Stimulated activated CD8-positive, alpha-beta memory T cell treated with anti-CD3 and anti-CD28 coated beads, Interleukin-4, amount 100 ng/mL, for 1 hour (primary cell): ENCODE measurements at places on chromosomes 3 and 15.

DNA sequence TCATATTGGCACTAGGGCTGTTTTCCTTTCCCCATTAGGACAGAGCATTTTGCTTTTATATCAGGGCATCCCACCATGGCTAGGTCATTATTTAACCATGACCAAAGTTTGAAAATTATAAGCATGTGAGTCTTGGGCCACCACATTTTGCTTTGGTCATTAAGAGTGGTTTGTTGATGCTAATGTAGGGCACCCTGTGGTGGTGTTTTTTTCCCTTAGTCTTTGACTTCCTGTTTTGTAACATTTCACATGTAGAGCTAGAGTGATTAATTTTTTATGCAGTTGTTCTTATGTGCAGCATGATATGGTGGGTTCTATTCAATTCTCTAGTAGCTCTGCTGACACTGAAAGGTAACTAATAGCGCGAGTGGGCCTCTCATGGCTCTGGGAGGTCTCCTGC lies 249.6 kb upstream of the ROBO1 start:
- DNase-seq, result no peak

- DNase-seq, result no peak
Measured at GRCh38 chr3:162441716-162442115, 945.1 kb downstream of the OTOL1 start.

DNA sequence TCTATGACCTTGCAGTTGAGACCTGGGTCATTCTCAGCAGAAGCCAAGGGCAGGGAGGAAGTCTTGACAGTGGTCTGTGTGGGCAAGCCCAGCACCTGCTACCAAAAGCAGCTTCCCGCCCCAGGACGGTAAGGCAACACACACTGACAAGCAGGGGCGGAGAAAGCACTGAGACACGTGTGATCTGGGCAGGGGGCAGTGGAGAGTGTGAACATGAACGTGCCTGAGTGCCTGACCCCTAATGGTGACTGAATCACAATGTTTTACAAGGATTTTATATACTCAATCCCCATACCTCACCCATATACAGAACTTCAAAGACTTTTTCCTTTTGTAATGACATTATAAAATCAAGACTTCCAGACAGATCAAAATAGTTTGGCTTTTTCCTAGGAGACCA lies 35.2 kb downstream of the ANP32A start:
- DNase-seq, result no peak

- DNase-seq, result no peak
Measured at GRCh38 chr3:90095811-90096210, 988.4 kb downstream of the EPHA3 start.

- no peak for DNase-seq
Measured at GRCh38 chr3:191627064-191627463, 166.1 kb downstream of the PYDC2 start.

DNA sequence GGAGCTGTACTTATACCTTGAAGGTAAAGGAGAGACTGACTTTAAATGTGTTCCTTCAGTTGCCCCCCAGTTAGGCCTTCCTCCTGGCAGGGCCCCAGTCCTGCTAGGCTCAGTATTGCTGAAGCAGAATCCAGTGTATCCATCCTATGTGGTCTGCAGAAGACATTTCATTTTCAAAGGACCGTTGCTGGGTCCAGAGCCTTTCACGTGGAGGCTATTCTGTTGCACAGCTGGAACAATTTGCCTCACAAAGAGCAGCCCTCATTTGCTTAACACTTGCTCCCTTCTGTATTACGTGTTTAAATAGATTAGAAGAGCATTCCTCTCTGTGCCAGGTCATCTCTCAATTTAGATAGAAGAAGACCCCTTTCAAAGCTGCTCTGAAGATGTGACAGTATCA lies 78.9 kb upstream of the CFAP20DC start:
- DNase-seq, result no peak

DNA sequence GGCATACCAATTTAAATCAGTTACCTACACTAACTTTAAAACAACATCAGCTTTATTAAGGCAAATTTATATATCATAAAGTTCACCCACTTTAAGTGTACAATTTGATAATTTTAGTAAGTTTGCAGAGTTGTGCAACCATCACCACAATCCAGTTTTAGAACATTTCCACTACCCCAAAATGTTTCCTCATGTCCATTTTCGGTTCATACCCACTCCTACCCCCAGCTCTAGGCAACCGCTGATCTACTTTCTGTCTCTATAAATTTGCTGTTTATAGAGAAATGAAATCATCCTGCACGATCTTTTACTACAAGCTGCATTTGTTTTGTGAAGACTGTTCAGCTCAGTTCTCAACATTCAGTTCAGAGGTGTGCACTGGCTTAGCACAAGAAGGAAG lies 31.5 kb upstream of the FAM81A start:
- DNase-seq, result no peak

DNA sequence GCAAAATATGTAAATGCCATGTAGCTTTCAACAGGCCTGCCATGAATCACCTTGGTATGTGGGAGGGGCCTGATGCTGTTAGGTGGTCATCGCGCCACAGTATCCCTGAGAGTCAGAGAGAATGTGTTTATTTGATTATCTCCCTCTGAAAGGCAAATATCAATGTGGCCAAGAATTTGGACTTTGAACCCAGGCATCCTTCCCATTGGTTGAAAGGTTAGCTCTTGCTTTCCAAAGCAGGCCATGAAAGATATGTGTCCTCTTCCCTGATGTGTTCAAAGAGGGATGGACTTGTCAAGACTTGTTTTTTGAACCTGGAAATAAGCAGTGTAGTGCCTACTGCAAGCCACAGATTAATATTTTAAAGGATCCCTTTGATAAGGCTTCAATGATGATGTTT lies 36.7 kb downstream of the SRP14 start:
- no peak for DNase-seq

GRCh38 chr3:119944091-119944490 lies 150.2 kb downstream of the GSK3B start:
- DNase-seq, result no peak

- no peak for DNase-seq
Measured at GRCh38 chr3:138761002-138761401, 73.7 kb downstream of the PIK3CB start.

DNA sequence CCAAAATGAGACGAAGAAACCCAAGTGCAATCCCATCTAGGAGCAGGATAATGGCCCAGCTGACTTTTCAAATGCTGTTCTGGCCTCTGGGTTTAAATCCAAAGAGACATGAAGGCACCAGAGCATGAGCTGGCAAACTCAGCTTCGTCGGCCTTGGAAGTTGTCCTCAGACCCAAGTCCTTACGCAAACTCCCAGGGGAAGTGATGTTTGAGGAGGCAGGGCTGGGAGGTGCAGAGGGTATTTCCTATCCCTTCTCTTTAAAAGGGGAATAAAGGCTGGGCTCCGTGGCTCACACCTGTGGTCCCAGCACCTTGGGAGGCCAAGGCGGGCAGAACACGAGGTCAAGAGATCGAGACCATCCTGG lies 68.9 kb upstream of the HERC1 start:
- DNase-seq, result no peak

DNA sequence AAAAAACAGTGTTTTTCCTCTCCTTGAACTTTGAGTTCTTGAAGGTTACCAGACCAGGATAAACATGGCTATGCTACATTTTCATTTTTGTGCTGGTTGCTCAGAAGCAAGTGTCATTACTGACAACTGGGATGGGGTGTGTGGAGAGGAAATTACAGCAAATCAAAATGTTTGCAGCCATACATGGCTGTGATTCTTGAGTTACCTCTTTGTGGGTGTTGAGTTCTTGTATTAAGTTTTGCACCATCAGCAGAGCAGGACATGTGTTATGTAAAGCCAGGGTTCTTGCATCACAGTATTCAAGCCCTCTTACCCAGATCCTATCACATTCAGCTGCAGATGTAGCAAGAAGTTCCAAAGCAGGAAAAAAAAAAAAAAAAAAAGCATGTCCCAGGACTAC lies 53.9 kb upstream of the ATOSA start:
- no peak for DNase-seq

- no peak for DNase-seq
Measured at GRCh38 chr3:143809121-143809621, 39.1 kb downstream of the SLC9A9 start.

DNA sequence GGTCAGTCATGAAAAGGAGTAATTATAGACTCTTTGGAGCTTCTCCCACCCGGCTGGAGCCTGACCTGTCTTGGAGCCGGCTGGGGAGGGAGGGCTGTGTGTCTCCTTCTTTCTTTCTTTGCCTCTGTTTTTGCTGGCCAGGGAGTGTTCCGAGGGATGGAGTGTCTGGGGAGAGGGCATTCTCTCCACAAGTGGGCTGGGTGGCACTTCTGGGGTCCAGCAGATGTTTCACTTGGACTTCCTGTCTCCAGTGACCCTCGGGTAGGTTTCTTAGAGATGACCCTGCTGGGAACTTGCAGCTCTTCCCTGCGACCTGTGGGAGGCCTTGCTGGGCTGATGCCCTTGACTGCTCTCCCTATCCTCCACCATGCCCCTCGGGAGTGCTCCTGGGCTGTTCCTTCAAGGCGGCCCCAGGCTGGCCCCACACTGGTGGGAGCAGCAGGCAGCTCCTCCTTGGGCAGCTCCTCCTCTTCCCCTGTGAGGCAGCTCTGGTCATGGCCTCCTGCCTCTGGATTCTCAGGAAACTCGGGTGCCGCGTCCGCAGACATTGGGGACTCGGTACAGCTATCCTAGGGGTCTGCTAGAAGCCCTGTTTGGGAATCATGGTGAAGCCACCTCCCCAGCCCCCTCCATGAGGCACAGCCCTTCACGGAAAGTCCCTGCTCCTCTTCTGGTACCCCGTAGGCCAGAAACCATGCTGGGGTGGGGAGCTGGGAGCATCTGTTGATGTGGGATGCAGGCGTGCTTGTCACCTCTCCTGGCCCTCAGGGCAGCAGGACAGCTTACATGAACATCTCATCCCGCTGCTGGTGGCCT lies 44.9 kb downstream of the APBA2 start:
- DNase-seq, result no peak

DNA sequence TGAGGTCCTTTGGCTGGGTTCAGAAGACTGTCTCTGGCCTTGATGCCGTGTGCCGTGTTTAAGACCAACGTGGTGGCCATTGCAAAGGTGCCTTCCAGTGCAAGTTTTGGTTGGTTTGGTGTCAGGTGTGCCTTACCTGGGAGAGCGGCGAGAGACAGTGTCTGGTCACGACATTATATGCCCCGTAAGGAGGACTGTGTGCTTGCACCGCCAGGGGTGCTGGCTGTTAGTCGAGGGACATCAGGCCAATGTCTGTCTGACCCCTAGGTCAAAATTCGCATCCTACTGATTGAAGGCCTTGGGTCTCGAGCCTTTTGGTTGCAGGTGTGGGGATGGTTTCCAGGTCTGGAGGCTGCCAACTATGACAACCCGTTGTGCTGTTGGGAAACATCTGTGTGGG lies 111.9 kb downstream of the SNRPN start:
- DNase-seq, result no peak

DNA sequence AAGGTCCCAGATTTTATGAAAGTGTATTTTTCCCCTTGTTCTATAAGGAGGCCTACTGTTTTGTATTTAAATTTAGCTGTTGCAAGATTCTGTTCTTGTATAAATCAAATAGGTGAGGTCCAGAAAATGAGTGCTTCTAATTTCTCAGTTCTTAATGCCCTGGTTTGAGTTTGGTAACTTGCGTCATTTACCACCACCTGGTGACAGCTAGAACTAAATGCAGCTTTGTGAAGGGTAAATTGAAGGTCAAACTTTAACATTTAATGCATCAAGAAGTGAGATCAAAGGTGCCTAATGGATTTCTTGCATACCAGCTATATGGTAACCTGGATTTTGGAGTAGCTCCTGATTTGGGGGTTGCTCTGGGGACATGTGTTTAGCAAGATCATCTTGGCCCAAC lies 50.7 kb upstream of the POLR2M start:
- DNase-seq, result no peak

GRCh38 chr3:69191516-69191915 lies 69.1 kb upstream of the LMOD3 start:
- DNase-seq, result no peak

DNA sequence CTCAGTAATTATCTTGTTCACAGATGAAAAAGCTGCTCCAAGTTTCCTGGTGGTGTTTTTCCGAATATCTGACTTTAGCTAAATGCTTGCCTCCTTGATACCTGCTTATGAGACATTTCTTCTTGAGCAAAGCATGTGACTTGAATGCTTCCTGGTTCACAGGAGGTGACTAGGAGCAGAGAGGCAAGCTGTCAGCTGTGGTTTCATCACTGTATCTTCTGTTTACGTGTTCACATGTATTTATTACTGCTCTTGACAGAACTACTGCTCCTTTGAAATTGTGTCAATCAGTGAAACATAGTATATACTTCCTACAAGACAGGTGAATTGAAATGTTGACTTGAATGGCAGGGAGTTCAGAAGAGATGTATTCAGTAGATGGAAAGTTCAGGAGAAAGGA lies 8.9 kb upstream of the SPPL2A start:
- DNase-seq, result no peak

DNA sequence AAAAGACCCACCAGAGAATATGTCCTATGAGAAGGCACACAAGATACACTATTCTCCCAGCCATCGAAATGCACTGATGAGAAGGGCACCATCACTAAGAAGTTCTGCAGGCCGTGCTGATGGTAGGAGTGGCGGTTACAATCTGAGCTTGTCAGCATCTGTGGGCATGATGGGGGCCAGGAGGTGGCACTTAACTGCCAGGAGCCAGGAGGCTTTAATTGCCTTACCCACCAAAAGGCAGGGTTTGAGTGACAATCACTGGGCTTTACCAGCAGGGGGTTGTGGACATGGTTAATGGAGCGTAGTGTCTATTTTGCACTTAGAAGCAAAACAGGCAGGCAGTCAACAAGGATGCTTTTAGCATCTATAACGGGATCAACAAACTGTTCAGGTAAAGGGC lies 16.0 kb upstream of the SQOR start:
- DNase-seq, result no peak

DNA sequence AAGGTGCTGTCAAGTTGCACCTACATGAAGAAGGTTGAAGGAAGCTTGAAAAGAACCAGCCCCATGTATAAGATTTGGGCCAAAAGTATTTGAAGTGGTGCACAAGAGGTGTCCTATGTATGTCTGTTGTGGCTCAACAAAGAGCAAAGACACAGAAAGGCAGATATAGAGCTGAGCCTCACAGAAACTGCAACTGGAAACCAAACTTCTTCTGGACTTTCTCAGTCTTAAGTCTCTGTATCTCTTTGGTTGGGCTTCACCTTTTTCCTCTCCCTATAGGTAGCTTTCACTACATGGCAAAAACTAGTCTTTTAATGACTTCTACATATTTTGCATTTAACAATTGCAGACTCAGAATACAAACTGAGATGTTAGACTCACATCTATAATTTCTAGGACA lies 8.8 kb upstream of the CMC1 start:
- DNase-seq, result no peak

DNA sequence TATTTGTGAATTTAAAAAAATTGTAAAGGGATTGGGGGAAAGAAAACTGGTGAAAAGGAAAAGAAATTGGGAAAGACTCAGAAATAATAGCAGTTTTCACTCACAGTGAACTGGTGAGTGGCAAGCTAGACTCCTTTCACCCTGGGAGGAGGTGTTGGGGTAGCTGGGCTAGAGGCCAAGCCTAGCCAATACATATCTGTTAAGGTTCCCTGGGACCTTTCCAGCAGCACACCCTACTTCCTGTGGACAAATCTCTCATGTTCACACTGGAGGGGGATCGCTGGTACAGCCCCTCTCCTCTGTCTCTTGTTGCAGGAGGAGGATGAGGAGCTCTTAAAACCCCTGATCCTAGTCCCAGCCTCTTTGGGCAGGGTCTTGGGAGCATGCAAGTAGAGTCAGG lies 3.7 kb upstream of the RPP25 start:
- DNase-seq, result no peak

GRCh38 chr3:66715806-66716205 lies 215.0 kb upstream of the LRIG1 start:
- no peak for DNase-seq
